SJSA1 (cell line): ENCODE measurements at places on chromosomes 1 and 21. TPM values are rescaled to one million over a fixed set of nuclear protein-coding genes. Genes with fewer than 3 reads are reported as not detected.
A peak's percentile ranks its signal among the peaks of the same experiment; 100 is the strongest.

DNA sequence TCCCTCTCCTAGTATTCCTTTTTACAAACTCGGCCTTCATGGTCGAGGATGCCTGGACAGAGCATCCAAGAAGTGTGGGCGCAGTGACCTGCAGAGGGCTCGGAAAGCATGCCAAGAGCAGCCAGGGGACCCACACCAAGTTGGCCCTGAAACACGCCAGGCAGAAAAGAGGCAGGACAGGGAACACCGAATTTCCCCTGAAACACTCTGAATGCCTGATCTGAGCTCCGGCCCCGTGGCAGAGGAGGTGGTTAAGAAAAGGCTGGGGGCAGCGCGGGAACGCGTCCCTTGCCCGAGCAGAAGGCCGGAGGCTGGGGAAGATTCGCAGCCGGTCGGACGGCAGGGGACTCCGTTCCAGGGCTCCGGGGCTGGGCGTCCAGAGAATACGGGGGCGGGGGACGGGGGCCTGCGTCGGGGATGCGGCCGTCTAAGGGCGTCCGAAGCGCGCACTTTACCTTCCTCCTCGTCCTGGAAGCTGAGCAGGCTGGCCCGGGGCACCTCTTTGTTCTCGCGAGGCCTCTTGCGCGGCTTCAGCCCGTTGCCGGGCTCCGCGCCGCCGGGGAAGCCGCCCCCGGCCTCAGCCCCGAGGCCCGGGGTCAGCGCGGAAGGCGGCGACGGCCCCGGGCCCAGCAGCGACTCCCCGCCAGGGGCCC is 558 bp downstream of the PAXBP1 start:
- peak; percentile 46 for DNase-seq

- peak; percentile 76 for DNase-seq
Observed at GRCh38 chr1:51575406-51576084, 41.3 kb upstream of the OSBPL9 start.

The OR10Z1 gene
- total RNA-seq = not detected in 2 replicates

- no peak for DNase-seq
Observed at GRCh38 chr1:162385280-162385623, 3.7 kb downstream of the C1orf226 start.

DNA sequence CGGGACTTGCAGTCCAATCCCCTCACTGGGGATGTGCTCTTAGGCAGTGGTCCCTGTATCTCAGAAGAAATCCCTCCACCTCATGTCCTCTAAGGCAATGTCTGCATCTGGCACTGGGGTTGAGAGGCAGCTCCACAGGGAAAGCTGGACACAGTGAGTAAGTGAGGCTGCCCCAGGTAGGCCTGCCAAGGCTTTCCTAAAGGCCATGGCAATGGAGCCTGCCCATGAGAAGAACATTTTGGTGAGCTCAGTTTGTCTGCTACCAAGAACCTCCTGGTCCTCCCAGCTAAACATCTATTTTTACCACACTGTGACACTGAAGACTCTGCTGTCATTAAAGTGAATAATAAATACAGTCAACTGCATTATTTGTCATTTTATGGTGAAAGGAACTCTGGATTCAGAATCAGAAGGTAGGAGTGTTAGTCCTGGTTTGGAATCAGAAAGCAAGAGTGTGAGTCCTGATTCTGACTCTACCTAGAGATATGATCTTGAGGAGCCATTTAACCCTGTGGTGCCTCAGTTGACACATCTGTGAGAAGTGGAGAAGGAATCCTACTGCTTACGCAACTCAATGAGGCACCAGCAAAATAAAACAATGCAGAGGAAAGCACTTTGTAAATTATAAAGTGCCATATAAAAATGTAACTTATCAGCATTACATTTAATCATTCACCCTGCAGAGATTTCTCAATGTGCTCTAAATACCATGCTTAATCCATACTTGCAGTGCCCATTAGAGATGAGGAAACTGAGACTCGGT is 41.0 kb downstream of the TBX15 start:
- DNase-seq = no peak

DNA sequence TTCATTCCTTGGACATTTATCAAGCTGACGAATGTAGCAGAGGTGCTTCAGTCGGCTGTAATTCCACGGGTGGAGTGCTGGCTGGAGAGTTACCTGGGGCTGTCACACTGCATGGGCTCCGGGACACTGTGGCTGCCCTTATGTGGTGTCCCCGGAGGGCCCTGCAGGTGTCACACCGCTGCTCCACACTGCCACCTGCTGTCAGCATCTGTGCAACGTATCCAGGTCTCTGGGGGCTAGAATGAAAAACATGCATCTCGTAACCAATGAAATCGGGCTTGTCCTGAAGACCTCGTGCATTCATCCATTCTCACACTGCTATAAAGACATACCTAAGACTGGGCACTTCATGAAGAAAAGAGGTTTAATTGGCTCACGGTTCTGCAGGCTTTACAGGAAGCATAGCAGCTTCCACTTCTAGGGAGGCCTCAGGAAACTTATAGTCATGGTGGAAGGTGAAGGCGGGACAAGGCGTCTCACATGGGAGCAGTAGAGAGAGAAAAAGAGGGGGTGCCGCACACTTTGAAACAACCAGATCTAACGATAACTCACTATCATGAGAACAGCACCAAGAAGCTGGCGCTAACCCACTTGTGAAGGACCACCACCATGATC is 46.7 kb upstream of the PCBP3 start:
- DNase-seq = peak; percentile 75

GRCh38 chr1:1461721-1462317 is 9.7 kb upstream of the ATAD3B start:
- DNase-seq = no peak

DNA sequence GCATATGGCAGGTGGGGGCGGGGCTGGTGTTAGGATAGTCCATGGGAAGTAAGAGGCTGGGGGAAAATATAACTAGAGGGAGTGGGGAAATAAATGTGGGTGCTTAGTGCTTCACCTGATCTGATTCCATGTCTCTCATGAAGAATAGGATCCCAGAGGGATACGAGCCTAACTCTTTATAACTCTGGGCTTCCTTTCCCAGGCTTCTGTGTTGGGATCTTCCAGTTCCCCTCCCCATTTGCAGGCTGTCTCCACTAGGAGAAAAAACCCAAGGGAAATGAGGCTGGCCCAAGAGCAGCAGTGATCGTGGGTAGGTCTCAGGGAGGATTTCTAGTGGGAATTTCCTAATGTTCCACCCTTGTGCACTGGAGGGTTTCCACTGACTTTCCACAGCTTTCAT is 1.6 kb downstream of the KCNJ9 start:
- DNase-seq = no peak

DNA sequence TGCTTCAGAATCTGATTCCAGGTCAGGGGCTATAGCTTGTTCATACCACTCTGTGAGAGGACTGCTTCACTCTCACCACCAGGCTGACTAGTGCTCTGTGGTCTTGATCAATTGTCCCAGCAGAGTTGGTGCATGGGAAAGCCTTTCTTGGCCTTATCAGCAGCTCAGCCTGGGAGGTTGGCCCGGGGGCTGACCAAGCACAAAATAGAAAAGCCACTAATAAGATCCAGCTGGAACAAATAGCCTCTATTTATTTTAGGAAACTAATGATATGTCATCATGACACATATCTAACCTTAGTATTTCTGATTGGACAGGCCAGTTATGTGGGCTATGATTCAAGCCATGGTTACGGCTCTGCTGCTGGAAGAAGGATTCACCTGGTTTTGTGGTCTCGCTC is 134.2 kb downstream of the GDAP2 start:
- peak; percentile 80 for DNase-seq

The RSPO1 gene
- not detected in 2 replicates for total RNA-seq

- DNase-seq = peak; percentile 13
Observed at GRCh38 chr1:223423641-223424233, 30.5 kb downstream of the CCDC185 start.

GRCh38 chr1:116814926-116815723 is 60.9 kb downstream of the CD2 start:
- DNase-seq = no peak

DNA sequence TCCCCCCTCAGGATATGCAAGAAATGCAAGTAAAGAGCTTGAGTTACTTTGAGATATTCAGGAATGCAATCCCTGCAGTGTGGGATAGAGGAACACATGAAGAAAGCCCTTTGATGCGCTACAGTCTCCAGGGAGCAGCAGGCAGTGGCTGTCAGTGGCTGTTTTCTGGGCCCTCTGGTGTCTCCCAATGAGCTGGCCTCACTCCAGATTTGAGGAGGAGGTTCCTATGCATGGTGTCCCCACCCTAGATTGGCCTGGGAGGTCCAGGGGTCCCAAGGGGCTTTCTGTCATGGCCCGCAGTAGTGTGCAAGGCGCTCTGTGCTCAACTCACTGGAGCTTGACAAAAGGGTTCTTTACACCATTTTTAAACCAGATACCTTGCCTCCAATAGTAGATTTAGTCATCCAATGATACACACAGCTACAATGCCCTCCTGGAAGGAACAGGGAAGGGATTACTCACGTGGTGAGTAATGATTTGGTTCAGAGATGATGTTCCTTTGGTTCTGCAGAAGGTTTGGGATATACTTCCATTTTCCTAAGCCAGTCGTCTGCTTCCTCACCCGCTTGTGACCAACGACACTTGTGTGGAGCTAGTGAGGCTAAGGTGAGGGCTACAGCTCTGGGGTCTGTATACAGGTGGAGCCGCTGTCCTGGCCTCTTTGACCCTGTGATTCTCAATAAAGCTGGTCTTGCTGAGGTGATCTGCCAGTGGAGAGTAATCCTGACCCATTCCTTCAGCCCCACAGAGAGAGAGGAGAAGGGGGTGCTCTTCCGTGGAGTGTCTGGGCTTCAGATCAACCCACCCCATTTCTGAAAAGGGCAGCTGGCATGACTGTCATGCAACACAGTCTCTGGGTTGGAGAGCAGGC is 6.6 kb downstream of the BATF3 start:
- DNase-seq = no peak

- no peak for DNase-seq
Observed at GRCh38 chr1:168235548-168235885, 9.7 kb downstream of the SFT2D2 start.

The PDPN gene
- 36.0 and 43.8 TPM in 2 replicates for total RNA-seq

The MPZ gene
- total RNA-seq = not detected in 2 replicates

DNA sequence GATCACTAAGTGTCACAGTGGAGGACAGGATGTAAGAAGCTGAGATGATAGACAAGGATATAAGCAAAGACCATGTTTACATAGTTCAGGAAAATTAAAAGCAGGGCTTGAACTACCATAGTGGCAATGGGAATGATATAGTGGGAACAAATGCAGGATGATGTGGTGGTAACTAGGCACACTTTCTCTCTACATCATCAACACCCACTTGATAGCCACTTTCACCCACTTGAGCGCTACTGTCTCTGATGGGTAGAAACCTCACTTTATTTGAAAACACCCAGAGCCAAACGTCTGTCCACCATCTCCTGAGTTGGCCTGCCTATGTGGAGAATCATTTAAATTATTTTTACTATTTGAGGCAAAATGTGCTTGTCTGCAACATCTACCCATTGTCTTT is 305.0 kb upstream of the ST6GALNAC5 start:
- DNase-seq = no peak

GRCh38 chr1:3688356-3689137 is 36.2 kb downstream of the TP73 start:
- no peak for DNase-seq

- DNase-seq = peak; percentile 30
Observed at GRCh38 chr1:186183970-186184628, 191.0 kb downstream of the TPR start.

GRCh38 chr21:41678016-41678923 is 88.6 kb downstream of the RIPK4 start:
- DNase-seq = peak; percentile 64

- no peak for DNase-seq
Observed at GRCh38 chr1:185406006-185406690, 89.1 kb upstream of the IVNS1ABP start.

- DNase-seq = no peak
Observed at GRCh38 chr1:52558941-52559340, 6.0 kb upstream of the TUT4 start.

DNA sequence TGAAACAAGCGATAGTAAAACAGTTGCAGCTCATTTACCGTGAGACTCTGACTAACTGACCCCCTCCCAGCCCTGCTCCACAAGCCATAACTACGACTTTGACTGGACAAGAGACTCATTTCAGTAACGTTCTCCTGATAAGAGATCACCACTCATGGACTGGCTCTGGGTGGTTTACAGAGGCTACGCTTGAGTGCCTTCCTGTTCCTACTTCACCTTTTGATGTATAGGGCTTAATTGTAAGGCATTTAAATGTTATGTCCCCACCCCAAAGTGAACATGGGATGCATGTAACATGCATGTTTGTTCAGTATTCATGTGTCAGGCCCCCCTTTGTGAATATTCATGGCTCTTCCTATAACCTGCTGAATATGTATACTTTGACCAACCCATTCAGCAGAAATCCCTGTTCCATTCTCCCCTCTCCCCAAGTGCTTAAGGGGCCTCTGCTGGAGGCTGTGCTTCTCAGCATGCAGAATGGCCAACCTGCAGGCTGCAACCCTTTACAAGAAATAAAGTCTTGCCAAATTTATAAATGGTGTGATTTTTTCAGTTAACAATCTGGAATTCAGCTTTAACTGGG is 50.7 kb upstream of the SPOCD1 start:
- DNase-seq = no peak

DNA sequence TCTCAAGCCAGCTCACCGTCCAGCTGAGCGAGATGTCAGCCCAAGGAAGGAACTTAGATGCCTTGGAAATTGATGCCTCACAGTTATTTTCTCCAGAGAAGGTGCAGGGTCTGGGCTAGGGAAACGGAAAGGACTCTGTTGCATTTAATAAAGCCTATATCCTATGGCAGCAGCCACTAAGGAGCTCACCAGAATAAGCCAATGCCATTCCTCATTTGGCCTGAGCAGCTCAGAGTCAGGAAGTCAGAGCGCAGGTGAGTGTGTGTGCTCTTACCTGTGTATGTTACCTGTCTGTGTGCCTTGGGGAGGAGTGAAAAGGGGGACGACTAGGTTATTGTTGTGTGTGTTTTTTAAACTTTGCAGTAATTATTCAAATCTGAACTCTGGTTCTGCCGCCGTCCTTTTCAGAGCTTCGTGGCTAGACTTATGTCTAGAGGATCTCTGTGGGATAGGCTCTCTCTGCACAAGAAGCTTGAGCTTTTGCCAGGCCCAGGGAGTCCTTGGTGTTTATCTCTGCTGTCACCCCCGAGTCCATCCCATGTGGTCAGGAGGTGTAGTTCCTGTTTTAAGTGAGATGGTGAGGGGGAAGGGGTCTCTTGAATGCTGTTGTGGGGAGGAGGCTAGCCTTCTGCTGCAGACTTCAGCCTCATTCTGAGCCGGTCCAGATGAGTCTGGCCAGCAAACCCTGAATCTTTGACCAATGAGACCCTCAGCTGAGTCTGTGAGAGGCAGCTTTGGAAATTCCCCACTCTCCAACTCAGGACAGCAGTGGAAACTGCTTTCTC is 2.4 kb downstream of the TMCC2 start:
- no peak for DNase-seq

DNA sequence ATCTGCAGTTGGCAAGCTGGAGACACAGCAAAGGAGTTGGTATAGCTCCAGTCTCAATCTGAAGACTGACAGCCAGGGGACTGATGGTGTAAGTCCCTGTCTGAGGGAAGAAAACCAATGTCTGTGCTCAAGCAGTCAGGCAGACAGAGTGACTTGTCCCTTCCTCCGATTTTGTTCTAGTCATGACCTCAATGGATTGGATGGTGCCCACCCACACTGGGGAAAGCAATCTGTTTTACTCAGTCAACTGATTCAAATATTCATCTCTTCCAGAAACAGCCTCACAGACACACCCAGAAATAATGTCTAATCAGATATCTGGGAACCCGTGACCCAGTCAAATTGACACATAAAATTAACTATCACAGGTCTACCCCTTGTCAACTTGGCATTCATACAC is 11.9 kb upstream of the MRPL39 start:
- DNase-seq = no peak
